ENCODE measurements at places on chromosomes 2 and 18.

- ATAC-seq, result no peak
Measured at GRCh38 chr2:2686222-2686621, 355.1 kb upstream of the MYT1L start.

DNA sequence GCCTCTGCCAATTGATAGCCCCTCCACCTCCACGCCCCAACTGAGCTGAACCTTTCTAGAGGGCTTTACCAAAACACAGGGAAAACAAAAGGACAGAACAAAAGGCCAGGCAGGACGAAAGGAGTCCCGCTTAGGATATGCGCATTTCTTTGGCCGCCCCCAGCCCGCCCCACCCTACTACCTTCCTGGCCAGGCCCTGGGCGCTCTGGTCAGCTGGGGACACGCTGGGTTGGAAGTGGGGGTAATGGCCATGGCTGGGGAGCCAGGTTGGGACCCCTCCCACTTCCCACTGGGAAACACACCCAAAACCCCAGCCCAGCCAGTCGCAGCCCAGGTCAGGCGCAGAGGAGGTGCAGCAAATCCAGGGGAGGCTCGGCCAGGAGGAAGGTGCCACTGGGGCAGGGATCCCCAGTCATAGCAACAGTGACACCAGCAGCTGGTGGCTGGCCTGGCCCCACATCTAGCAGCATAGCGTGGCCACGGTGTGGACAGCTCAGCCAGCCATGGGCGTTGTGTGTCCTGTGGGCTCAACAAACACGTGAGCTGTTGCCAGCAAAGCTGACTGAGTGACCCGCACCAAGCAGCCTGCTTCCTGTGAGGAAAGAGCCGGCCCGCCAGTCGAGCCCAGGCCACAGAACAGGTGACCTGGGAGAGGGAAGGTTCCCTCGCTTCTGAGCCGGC is 24.6 kb upstream of the B3GNT7 start:
- no peak for ATAC-seq

DNA sequence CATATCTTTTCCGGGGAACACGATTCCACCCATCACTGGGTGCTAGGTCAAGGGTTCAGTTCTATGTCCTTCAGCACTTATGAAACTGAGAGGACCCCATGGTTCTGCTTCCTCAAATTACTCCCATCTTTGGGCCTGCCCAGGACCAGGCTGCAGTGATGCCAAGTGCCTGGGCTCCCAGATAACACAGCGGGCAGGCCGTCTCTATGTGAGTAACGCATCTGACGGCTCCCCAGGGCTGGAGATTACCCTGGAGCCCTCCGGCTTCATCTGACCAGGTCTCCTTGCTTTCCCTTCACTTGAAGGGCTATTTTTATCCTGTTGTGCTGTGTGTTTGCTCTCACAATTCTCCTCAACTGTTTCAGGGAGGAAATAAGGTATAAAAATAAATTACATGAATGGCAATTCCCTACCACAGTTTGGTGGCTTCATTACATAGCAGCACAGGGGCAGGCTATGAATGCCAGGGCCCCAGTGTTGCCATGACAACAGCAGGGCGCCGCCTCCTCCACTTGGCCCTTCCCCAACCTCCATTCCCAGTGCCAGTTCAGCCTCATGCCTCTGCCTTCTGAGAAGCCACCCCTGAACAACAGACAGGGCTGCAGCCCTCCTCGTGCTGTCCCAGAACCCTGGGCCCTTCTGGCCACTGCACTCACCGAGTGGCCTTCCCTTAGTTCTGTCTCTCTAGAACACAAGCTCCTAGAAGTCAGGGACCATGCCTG is 25.4 kb upstream of the TMEM131 start:
- ATAC-seq, result no peak

- no peak for ATAC-seq
Measured at GRCh38 chr18:7778181-7778580, 211.1 kb downstream of the PTPRM start.

GRCh38 chr2:172062402-172063004 is 22.8 kb upstream of the DLX1 start:
- ATAC-seq, result no peak

DNA sequence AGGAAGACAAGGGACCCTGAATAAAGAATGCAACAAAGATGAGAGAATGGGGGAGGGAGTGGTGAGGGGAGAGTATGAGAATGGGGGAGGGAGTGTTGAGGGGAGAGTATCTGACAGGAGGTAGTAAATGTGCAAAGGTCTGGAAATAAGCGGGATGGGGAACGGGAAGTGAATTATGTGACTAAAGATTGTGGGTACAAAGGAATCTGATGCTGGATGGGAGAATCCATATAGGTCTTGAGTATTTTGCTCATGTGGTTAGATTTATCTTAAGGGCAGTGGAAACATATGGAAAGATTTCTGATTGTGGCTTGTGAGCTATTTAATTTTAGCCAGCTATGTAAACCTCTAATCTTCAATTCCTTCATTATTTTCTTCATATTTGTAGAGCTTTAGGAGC is 593.4 kb downstream of the DCC start:
- ATAC-seq, result no peak

DNA sequence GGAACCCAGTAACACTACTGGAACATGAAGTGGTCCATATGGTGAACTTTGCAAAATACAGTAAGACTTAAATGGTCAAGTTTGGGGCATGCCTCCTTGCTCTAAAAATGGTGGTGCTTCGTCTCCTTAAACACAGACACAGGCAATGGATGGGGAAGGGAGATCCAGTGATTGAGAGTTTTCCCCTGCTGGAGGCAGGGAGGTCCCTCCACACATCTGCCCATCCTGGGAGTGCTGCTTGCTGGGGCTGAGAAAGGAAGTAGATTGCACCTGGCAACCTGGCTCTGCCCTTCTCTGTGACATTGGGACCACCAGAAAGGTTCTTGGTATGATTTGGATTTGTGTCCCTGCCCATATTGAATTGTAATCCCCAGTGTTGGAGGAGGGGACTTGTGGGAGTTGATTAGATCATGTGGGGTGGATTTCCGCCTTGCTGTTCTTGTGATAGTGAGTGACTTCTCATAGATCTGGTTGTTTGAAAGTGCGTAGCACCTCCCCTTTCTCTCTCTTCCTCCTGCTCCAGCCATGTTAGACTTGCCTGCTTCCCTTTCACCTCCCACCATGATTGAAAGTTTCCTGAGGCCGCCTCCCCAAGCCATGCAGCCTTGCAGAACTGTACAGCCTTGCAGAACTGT is 35.4 kb upstream of the SKOR2 start:
- ATAC-seq, result no peak

DNA sequence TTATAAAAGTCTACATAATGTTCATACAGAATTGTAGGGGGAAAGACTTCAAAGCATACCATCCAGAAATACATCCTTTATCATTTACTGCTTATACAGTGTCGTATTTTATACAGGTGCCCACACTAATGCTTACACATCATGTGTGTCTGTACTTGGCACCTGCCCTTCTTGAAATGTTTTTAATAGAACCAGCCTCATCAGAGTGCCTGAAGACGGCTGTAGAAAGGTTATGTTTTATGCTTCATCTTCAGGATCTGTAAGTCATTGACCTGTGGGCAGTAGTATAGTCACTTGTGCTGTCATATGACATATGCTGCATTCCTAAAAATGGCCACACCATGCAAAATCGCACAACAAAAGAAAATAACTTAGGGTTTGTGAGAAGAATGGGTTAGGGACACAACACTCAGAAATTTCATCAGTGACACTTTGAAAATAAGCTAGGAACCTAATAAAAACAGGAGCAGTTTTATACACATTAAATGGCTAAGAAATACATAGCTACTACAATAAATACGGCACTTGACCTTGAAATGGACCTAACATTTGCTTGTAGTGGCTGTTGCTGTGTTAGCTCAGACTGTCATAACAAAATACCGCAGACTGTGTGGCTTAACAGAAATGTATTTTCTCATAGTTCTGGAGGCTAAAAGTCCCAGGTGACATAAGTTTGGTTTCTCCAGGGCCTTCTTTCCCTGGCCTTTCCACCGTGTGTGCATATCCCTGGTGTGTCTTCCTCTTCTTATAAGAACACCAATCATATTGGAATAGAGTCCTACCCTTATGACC is 112.6 kb downstream of the CERS6 start:
- no peak for ATAC-seq

DNA sequence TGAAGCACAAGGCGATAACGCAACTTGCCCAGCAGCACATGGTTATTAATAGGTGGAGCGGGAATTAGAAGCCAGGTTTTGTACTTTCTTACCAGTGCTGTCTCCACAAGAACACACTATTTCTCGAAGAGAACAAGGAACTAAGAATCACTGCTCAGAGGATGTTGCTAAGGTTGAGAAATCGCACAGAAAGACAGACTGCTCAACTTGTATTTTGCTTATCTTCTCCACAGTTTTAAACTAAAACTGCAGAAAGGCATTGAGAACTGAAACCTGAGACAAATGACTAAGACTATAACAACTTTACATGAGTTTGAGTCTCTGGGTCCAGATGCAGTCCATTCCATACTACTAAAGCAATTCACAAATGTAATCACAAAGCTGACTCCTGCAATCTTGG is 6.2 kb downstream of the PRKD3 start:
- ATAC-seq, result peak; percentile 47

DNA sequence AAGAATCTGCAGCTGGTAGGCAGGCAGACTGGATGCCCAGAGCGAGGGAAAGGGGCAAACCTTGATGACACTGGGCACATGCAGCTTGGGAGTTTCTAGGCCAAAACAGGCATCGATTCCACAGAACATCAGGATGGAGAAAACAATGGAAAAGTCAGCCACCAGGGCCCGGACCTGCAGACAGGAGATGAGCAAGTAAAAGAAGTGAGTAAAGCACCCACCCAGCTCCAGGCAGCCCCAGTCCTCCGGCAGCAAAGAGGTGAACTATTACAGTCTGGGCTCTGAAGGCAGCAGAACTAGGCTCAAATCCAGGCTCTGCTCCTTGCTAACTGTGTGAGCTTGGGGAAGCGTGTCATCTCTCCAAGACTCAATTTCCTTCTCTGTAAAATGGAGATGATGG is 36.6 kb downstream of the MTHFD2 start:
- no peak for ATAC-seq

- no peak for ATAC-seq
Measured at GRCh38 chr2:158217593-158217992, 115.9 kb downstream of the UPP2 start.

GRCh38 chr2:217279556-217279955 is 419.7 kb upstream of the TNP1 start:
- ATAC-seq, result no peak

DNA sequence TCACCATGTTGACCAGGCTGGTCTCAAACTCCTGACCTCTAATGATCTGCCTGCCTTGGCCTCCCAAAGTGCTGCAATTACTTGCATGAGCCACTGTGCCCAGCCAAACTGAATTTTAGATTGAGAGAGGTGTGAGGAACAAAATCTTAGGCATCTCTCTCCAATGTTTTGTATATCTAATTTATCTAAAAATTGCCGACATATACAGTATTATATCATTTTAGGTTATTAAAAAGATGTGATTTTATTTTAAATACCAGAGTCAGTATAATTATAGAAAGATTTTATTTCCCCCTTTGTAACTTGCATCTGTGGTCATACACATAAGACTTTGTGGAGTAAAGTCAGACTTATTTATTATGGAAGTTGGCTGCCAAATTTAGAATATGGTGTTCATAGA is 10.1 kb downstream of the PMS1 start:
- no peak for ATAC-seq

DNA sequence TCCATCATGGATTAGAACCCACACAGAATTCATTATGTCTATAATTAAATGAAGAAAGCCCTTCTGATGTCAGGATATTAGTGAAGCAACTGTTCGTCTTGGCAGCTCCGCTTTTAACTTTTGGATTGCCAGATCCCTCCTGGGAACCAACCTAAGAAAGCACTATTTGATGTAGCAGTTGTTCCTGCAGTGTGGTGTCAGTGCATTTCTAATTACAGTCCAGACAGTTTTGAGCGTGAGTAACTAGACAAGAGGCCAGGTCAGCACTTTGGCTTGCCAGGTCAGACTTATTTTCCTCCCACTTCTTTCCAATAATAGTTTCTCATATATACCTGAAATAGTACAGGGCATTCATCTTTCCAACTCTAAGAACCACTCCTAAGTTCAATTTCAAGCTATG is 13.8 kb downstream of the NRXN1 start:
- ATAC-seq, result no peak

DNA sequence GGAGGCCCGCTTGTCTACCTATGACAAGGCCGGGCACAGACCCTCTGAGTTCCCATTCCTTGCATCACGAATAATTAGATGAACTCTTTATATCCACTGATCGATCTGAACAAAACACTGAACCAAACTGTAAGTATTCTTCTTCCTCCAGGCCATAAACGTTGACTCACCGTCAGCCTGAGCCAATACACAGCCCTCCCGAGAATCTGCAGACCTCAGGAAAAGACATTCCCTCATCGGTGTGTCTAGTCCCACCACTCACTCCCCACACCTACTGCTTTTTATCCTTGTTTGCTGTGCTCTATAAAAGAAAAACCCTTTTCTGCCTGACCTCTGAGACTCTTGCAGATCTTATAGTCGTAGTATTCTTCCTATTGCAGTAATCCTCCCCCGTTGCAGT is 41.0 kb downstream of the TMEM87B start:
- ATAC-seq, result no peak

- ATAC-seq, result peak; percentile 65
Measured at GRCh38 chr2:134120733-134121630, 132.9 kb upstream of the MGAT5 start.

DNA sequence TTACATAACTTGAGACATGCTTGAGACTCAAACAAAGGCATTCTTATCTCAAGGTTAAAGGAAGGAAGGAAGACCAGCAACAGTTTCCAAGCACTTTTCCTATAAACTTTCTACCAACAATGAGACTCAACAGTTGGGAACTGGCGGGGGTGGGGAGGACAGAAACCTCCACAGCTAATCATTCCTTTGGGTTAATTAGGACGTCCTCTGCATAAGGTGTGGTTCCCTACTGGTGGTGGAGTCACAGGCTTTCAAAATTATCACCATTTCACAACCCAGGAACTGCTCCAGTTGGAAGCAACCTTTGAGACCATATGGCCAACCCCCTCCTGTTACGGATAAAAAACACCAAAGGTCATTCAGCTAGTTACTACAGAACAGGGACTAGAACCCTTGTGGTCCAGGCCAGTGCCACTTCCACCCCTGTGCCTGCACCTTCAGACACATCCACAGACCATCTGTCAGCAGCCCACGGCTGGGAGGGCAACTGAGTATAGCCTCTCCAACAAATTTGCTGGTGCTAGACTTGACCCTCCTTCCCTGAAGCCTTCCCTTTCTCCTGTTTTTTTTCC is 30.1 kb upstream of the ATL2 start:
- no peak for ATAC-seq

- no peak for ATAC-seq
Measured at GRCh38 chr2:176240301-176240700, 28.9 kb upstream of the MTX2 start.

Measured in activated CD4-positive, CD25-positive, alpha-beta regulatory T cell treated with anti-CD3 and anti-CD28 coated beads, Interleukin-2, amount 50 U/mL, for 24 hours (primary cell).